ENCODE measurements at places on chromosomes 2 and 18. TPM values are rescaled to one million over a fixed set of nuclear protein-coding genes. Genes with fewer than 3 reads are reported as not detected.
A peak's percentile ranks its signal among the peaks of the same experiment; 100 is the strongest.

The ALLC gene
- total RNA-seq = not detected

DNA sequence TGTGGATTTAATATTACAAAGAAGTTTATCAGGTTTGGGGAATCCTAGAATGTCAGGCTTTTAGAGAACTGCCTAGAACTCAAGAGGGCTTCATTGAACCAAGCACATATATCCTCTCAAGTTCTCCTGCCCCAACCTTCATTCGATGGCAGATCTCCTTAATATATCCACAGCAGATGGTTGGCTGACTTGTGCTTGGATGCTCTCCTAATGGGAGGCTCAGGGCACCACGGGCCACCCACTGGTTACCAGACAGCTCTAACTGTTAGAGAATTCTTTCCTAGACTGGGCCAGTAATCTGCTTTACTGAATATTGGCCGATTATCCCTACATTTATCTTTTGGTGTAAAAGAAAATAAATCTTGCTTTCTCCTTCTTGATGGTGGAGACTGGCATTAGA, 87.2 kb upstream of the ATP8B1 start:
- DNase-seq = no peak

- DNase-seq = peak; percentile 53
Measured at GRCh38 chr2:218393750-218394290, 5.8 kb upstream of the CTDSP1 start.

The HMSD gene
- total RNA-seq = not detected

DNA sequence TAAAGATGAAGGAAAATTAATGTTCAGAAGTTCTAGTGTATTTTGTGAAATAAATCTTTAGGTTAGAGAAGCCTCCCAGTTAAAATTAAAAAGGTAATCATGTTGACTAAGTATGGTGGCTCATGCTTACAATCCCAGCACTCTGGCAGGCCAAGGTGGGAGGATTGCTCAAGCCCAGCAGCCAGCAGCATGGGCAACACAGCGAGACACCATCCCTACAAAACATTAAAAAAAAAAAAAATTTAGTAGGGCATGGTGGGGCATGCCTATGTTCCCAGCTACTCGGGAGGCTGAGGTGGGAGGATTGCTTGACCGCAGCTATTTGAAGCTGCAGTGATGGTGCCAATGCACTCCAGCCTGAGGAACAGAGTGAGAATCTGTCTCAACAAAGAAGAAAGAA, 17.9 kb downstream of the XPO1 start:
- no peak for DNase-seq

The FBXO41 gene
- 5.2 TPM for total RNA-seq

- DNase-seq = no peak
Measured at GRCh38 chr2:31202041-31202440, 15.3 kb downstream of the CAPN14 start.

GRCh38 chr2:119174216-119174992, 15.9 kb upstream of the C1QL2 start:
- no peak for DNase-seq

DNA sequence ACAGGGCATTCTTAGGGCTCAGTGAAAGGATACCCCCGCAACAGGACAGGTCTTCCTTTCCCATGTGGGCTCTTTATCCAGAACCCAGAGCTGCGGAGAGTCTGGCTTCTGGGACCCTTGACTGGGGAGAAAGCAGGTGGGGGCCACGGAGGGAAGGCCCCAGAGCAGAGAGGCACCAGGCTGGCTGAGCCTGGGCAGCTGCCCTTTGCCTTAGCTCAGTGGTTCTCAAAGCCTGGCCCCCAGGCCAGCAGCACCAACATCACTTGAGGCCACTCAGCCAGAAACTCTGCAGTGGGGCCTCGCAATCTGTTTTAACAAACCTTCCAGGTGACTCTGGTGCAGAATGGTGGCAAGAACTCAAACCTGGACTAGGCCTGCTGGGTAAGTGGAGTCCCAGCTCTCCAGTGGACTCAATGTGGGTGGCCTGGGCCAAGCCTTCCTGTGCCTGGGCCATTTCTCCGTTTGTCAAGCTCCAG, 1.6 kb upstream of the TMEM37 start:
- DNase-seq = no peak

DNA sequence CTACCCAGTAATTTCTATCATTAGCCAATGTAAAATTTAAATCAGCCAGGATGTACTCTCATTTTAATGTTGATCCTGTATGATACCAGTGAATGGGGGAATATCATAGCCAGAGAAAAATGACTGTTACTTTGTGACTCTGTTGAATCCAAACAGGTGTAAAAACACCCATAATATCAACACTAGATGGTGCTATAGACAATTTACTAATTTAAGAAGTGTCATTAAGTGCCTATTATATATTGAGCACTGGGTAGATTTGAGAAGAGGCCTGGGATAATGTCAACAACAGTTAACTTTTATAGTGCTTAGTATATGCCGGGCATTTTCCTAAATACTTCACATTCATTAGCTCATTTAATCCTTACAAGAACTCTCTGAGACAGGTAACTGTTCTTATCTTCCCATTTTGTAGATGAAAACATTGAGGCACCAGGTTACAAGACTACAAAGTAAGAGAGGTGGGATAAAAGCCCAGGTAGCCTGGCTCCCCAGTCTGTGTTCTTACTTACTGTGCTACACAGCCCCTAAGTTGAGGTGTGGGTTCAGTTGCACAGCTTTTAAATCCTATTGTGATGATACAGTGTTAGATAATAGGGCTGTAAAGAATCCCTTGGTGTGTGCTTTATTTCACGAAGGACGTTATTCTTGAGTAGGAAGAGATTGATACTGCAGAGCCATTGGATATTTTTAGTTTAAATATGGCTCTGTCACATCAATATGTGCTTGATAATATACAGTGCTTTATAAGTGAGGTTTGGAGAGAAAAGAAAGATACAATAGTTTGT, 325.5 kb downstream of the AGPS start:
- DNase-seq = no peak

- DNase-seq = no peak
Measured at GRCh38 chr18:50879302-50880118, 592 bp downstream of the ME2 start.

DNA sequence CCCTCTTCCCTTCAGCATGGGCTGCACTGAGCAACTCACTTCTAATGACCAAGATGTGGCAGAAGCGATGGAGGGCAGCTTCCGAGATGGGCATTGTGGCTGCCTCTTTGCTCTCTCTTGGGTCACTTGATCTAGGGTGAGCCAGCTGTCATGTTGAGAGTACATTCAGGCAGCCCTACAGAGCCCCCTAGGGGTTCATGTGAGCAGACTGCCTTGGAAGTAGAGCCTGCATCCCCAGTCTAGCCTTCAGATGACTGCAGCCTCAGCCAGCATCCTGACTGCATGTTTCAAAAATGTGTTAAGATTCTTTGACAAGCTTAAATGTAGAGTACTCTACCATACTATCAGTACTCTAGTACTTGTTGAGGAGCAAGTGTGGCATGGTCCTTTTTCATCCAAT, 143.9 kb downstream of the NCK2 start:
- DNase-seq = no peak

GRCh38 chr18:35389095-35389618, 12.0 kb upstream of the ZNF396 start:
- no peak for DNase-seq

The ZNF521 gene
- 41.6 TPM for total RNA-seq

GRCh38 chr2:224401641-224402342, at the start of gene FAM124B:
FAM124B (minus strand) TSS chr2:224402107; CDS start chr2:224401768, 339 bp downstream.
- DNase-seq = peak; percentile 37

The TUBB8B gene
- total RNA-seq = not detected

DNA sequence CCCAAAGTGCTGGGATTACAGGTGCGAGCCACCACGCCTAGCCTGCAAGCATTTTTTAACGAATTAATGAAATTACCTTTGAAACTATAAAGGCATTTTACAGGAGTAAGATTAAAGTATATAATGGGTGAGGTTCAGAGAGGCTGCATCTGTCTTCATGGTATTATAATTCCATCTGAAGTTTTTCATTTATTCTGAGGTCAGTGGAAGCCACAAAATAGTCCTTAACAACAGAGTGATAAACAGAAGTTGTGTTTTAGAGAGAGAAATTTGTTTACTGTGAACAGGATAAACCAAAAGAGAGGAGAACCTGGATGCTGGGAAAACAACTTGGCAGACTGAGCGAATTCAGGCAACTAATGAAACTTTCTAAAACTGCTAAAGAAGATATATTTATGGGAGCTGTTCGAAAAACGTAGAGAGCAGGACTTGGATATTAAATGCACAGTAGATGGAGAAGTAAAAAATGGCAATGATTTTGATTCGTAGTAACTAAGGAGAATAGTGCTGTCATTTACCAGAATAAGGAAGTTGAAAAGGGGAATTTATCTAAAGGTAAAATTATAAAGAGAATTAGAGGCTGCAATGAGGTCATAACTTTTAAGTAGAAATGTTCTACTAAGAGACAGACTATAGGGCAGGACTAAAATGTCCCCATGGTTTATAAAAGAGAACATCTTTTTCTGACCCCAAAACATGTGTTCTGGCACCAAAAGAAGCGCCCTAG, 37.9 kb upstream of the ITGA4 start:
- no peak for DNase-seq

The XDH gene
- not detected for total RNA-seq

The INHBB gene
- total RNA-seq = 8.1 TPM

DNA sequence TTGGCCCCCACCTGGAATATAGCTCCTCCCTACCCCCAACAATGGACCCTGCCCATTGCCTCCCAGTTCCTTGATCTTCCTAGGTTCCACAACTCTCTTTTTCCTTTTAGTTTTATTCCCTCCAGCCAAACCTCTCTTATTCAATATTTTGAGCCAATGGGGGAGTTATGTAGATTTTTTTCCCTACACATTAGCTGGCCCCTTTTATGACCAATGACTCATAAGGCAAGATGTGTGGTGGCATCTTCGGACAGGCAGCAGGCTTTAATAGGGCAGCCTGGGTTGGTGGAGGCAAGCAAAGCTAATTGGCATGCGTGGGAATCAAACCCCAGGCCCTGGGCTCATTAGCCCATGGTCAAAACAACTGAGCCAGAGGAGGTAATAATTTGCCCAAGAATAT, 9.2 kb downstream of the GRP start:
- no peak for DNase-seq

- DNase-seq = no peak
Measured at GRCh38 chr2:129575880-129576279, 403.6 kb upstream of the RAB6C start.

DNA sequence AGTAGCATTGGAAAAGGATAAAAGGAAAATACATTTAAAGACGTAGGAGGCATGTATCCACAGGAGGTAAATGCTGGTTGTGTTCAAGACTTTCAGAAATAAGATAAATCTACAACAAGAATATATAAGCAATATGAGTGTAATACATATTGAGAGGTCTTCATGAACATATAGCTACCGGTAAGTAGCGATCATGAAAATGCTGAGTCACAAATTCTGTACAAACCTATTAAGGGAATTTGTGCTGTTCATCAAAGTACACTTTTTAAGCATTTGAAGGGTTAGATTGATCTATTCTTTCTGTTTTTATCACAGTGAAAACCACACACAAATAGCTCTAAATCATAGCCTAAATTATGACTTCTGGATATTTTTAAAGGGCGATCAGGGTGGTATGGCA, 173.1 kb upstream of the NYAP2 start:
- no peak for DNase-seq

The SCN7A gene
- 2.9 TPM for total RNA-seq

GRCh38 chr2:182852090-182852489, 14.3 kb downstream of the FRZB start:
- no peak for DNase-seq

The ZSWIM2 gene
- not detected for total RNA-seq

The DNER gene
- total RNA-seq = 1.2 TPM

The MAP2 gene
- total RNA-seq = 57.6 TPM
